Tibial artery (tissue), 4 donors: ENCODE measurements at places on chromosomes 4 and X.

DNA sequence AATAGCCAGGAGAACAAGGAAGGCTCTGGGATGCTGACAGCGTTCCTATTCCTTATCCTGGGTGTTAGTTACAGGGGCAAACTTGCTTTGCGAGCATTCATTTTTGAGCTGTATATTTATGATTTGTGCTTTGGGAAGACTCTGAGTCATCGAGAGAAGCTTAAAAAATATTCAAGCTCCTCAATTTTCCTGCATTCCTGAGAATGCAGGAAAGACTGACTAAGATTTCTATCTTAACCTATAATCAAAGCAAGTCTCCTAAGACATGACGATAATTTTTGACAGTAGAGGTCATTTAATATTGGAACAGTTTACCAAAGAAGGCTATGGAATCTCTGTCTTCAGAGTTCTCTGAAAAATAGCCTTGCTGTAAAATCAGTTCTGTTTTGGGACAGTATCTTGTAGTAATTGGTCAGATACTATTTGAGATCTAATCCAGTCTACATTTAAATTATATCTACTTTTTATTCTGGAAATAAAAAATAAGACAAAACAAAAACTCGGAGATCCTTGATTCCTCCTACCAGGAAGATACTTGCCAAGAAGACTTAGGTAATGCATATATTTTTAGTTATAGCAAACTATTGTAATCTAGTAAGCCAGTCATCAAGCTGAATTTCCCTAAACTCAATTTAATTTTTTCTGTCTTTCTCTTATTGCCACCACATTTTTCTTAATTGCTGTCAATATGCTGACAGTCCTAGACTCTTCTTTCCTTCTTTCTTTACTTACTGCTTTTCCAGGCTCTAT lies 31.7 kb downstream of the BBS12 start:
- H3K27ac ChIP-seq: peak overlapping the region; percentile 54
- H3K4me1 ChIP-seq: peaks cover 3% of the 10 kb centered on the region
- no peaks in the 10 kb centered on the region for H3K36me3 ChIP-seq
- H3K27me3 ChIP-seq: no peaks in the 10 kb centered on the region

DNA sequence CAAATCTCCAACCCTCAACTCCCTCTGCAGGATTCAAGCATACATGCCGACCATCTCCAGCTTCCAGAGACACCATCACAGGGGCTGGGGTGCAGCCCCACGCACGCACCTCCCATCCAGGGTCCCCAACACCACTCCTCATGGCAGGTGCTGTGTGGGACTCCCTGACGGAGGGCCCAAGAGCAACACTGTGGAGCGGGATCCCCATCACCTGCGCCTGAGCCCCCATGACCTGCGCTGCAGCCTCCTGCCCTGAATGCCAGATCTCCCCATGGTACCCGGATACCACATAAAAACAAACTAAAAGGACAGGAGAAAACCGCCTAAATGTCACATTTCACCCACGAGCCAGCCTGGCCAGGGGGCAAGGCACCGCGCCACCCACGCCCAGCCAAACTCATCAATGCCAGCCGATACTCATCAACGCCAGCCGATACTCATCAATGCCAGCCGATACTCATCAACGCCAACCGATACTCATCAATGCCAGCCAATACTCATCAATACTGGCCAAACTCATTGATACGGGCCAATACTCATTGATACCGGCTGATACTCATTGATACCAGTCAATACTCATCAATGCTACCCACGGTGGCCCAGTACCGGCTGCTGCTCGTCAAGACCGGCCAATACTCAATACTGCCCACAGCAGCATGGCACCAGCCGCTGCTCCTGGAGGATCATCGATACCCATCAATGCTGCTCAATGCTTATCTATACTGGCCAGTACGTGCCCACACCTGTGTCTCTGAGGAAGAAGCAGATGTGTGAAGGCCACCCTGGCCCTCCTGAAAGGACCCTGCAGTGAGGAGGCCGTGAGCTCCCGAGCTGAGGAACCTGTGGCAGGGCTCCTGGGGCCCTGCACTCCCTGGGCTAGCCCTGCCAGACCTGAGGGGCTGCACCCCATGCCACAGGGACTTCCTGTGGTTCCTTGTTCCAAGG lies 6.2 kb downstream of the CTBP1 start:
- no peak overlapping the region for H3K27ac ChIP-seq
- DNase-seq: peak; percentile 13
- H3K4me1 ChIP-seq: peaks cover 62% of the 10 kb centered on the region
- H3K36me3 ChIP-seq: peaks cover 12% of the 10 kb centered on the region

- no peak for DNase-seq
- H3K4me3 ChIP-seq: no peak overlapping the region
- H3K36me3 ChIP-seq: no peaks in the 10 kb centered on the region
Observed at GRCh38 chr4:102244878-102245535, 100.3 kb downstream of the SLC39A8 start.

- H3K27ac ChIP-seq: no peak overlapping the region
- H3K27me3 ChIP-seq: no peaks in the 10 kb centered on the region
- no peaks in the 10 kb centered on the region for H3K36me3 ChIP-seq
- no peaks in the 10 kb centered on the region for H3K4me1 ChIP-seq
- H3K4me3 ChIP-seq: no peak overlapping the region
- DNase-seq: peak; percentile 26
Observed at GRCh38 chrX:154918060-154918483, 31.9 kb downstream of the F8A1 start.

DNA sequence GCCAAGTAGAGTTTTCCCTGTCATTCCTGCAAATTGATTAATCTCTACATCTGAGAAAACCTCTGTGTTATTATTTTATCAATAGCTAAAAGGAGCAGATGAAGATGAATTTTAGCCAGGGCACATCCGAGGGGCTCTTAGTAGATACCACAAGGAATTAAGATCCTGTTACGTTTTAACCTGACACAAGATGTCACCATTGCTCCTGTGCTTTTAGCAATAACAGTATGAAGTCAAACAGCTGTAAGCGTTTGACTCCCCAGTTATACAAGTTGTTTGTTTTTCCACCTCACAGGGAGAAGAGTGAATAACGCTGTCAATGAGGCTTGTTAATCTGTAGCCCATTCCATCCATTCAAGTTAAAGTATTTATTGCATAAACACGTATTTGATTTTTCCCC lies 76.0 kb upstream of the AP1S2 start:
- H3K4me3 ChIP-seq: no peak overlapping the region
- DNase-seq: no peak
- no peaks in the 10 kb centered on the region for H3K36me3 ChIP-seq

- no peaks in the 10 kb centered on the region for H3K27me3 ChIP-seq
- H3K27ac ChIP-seq: peak overlapping the region; percentile 50
- DNase-seq: peak; percentile 56
- peaks cover 3% of the 10 kb centered on the region for H3K36me3 ChIP-seq
Observed at GRCh38 chrX:40644821-40645358, 2.5 kb downstream of the CXorf38 start.

DNA sequence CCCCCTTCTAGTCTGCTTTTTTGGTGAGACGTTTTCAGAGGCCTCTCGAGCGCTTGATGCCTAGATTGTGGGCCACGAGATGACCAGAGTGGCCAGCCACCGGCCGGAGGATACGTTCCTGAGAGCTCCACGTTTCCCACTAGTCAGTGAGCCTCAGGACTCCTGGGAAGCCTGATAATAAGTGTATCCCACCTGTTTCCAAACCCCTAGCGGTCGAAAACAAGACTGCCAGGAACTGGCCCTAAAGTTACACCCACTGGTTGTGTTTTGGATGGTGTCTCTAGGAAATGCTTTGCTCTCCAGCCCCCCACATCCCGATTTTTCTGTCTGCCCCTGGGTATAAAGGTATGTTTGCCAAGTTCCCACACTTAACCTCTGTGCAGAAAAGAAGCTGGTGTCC lies 4.6 kb upstream of the RS1 start:
- H3K4me3 ChIP-seq: no peak overlapping the region
- no peak for DNase-seq
- H3K4me1 ChIP-seq: no peaks in the 10 kb centered on the region

DNA sequence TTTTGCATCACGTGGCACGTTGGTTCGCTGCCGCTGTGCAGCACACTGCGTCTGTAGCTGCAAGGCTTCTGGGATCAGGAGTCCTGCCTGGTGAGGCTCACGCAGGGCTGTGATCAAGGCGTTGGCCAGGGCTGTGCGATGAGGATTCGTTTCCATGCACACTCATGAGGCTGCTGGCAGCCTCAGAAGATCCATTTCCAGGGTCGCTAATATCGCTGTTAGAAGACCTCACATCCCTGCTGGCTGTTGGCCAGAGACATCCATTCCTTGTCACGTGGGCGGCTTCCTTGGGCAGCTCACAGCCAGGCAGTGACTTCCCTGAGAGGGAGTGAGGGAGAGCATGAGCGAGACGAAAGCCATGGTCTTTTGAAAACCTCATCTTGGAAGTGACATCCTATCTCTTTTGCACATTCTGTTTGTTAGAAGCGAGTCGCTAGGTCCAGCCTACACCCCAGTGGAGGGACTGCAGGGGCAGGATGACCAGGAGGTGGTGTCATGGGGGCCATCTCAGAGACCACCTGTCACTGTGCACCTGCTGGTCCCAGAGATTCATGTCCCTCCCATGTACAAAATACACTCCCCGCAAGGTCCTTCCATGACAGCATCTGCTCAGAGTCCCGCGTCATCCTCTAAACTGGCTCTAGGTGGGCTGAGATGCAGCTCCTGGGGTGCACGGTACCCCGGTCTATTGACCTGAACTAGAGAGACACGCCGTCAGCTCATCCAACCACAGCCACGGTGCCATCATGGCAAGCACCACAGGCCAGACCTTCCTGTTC lies 12.2 kb downstream of the RGS12 start:
- H3K4me1 ChIP-seq: peaks cover 13% of the 10 kb centered on the region
- H3K27ac ChIP-seq: no peak overlapping the region
- no peaks in the 10 kb centered on the region for H3K36me3 ChIP-seq
- DNase-seq: peak; percentile 29

GRCh38 chr4:76637712-76638361 lies 202.8 kb downstream of the SHROOM3 start:
- no peak overlapping the region for H3K4me3 ChIP-seq
- peak overlapping the region; percentile 48 for H3K27ac ChIP-seq
- H3K36me3 ChIP-seq: no peaks in the 10 kb centered on the region
- no peaks in the 10 kb centered on the region for H3K27me3 ChIP-seq
- H3K4me1 ChIP-seq: peaks cover 28% of the 10 kb centered on the region
- no peak for DNase-seq

- no peak overlapping the region for H3K4me3 ChIP-seq
- no peaks in the 10 kb centered on the region for H3K27me3 ChIP-seq
- H3K4me1 ChIP-seq: no peaks in the 10 kb centered on the region
- H3K27ac ChIP-seq: no peak overlapping the region
- no peaks in the 10 kb centered on the region for H3K36me3 ChIP-seq
Observed at GRCh38 chrX:123797543-123798447, 62.1 kb upstream of the XIAP start.

- no peaks in the 10 kb centered on the region for H3K4me1 ChIP-seq
- peaks cover 48% of the 10 kb centered on the region for H3K27me3 ChIP-seq
- H3K27ac ChIP-seq: no peak overlapping the region
- peak; percentile 87 for DNase-seq
- no peaks in the 10 kb centered on the region for H3K36me3 ChIP-seq
- no peak overlapping the region for H3K4me3 ChIP-seq
Observed at GRCh38 chr4:1082215-1083182, 30.9 kb downstream of the RNF212 start.

- H3K27me3 ChIP-seq: peaks cover 41% of the 10 kb centered on the region
- no peak for DNase-seq
Observed at GRCh38 chr4:25656031-25656430, 380 bp downstream of the SLC34A2 start.

GRCh38 chr4:41207291-41207831 lies 7.0 kb downstream of the APBB2 start:
- H3K4me3 ChIP-seq: no peak overlapping the region
- H3K4me1 ChIP-seq: no peaks in the 10 kb centered on the region
- no peak overlapping the region for H3K27ac ChIP-seq
- no peaks in the 10 kb centered on the region for H3K27me3 ChIP-seq

- no peaks in the 10 kb centered on the region for H3K36me3 ChIP-seq
- no peak for DNase-seq
- H3K27ac ChIP-seq: no peak overlapping the region
- no peaks in the 10 kb centered on the region for H3K27me3 ChIP-seq
- H3K4me1 ChIP-seq: no peaks in the 10 kb centered on the region
- H3K4me3 ChIP-seq: no peak overlapping the region
Observed at GRCh38 chrX:132622130-132622529, 133.3 kb upstream of the MBNL3 start.

DNA sequence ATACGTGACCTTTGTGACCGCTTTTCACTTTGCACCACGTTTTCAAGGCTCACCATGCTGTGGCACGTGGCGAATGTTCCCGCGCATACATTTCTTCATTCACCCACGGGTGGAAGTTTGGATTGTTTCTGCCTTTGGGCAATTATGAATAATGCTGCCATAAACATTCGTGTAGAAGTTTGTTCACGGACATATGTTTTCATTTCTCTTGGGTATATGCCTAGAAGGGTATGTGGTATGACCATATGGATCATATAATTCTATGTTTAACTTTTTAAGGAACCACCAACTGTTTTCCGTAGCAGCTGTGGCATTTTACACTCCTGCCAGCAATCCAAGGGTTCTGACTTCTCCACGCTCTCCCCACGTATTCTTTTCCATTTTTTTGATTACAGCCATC lies 60.9 kb upstream of the MXD4 start:
- no peak overlapping the region for H3K4me3 ChIP-seq
- H3K27ac ChIP-seq: no peak overlapping the region
- H3K27me3 ChIP-seq: no peaks in the 10 kb centered on the region
- H3K4me1 ChIP-seq: no peaks in the 10 kb centered on the region
- H3K36me3 ChIP-seq: peaks cover 11% of the 10 kb centered on the region
- no peak for DNase-seq

- no peak within 1 kb of the TSS for H3K27ac ChIP-seq
- H3K36me3 ChIP-seq: no peaks in the 10 kb centered on the region
- no peak for DNase-seq
Observed at GRCh38 chr4:69995526-69996016, at the start of gene STATH. Gene STATH (plus strand): TSS chr4:69995966. CDS start chr4:69998438, 2,472 bp downstream.

- H3K4me3 ChIP-seq: no peak overlapping the region
- H3K36me3 ChIP-seq: no peaks in the 10 kb centered on the region
- H3K27me3 ChIP-seq: peaks cover 4% of the 10 kb centered on the region
- H3K27ac ChIP-seq: no peak overlapping the region
- DNase-seq: no peak
Observed at GRCh38 chr4:4758681-4759080, 100.8 kb upstream of the MSX1 start.

DNA sequence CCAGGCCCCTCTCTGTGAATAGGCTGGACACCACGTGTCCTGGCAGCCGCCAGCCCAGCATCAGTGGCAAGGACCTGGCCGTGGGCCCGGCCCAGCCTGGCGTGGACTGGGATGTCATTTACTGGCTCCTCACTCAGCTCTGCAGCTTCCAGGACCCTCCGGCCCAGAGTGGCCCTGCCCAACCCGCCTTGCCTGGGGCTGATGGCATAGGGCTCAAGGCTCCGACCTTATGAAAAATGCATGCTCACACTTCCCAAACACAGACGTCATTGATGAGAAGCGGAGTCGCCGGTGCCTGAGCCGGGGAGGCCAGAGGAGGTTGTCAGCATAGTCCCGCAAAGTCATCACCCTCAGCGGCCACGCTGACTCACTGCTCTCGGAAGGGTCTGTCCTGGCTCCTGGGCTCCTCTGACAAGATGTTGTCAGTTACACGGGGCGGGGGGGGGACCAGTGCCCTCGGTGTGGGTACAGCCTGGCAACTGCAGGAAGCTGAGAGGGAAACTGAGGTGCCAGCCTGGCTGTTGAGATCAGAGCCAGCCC lies 14.3 kb downstream of the CFAP99 start:
- H3K36me3 ChIP-seq: no peaks in the 10 kb centered on the region
- H3K4me3 ChIP-seq: no peak overlapping the region
- H3K27me3 ChIP-seq: peaks cover 18% of the 10 kb centered on the region
- H3K4me1 ChIP-seq: no peaks in the 10 kb centered on the region
- H3K27ac ChIP-seq: no peak overlapping the region
- peak; percentile 57 for DNase-seq
